ENCODE measurements at places on chromosomes 5 and 9.

- no peak for DNase-seq
Measured at GRCh38 chr9:21023861-21024260, 7.6 kb downstream of the HACD4 start.

DNA sequence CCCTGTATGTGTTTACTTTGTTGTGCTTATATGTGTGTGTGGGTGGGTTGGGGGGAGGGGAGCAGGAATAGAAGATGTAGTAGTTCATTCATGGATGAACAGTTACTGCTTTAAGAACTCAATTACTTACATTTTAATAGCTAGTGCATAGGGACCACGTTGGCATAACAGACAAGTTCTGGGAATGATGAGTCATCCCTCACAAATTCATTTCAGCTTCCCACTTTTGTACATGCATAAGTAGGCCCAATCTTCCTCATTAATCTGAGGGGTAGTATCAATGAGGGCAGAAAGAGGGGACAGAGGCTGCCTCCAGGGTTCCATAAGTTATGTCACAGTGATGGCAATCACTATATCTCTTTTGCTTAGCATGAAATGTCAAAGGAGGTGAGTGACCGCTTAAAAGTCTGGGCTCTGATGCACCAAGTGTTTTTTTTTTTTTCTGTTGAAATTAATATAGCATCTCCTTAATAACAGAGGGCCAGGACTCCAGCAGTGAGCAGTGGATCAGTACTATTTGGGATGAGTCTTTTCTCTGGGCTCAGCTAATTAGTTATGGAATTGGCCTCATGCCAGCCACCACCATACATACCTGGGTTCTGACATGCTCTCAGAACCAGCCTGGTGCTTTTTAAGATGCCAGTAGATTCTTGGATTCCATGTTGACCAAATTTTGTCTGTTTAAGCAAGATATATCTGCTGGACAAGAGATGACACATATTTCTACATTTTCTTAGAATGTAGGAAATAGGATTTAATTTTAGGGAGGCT is 37.1 kb downstream of the PRDM6 start:
- no peak for DNase-seq

GRCh38 chr5:149732324-149733128 is 2.4 kb downstream of the PPARGC1B start:
- DNase-seq: no peak

DNA sequence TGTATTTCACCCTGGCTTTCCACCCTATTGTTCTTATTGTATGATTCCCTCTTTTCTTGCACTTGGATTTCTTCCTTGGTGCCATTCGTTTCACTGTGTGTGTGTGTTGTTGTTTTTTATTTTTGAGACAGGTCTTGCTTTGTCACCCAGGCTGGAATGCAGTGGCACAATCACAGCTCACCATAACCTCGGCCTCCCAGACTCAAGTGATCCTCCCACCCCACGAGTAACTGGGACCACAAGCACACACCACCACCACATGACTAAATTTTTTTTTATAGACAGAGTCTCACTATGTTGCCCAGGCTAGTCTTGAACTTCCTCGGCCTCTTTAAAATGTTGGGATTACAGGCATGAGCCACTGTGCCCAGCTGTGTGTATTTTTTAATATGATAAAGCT is 72.0 kb downstream of the MLLT3 start:
- no peak for DNase-seq

DNA sequence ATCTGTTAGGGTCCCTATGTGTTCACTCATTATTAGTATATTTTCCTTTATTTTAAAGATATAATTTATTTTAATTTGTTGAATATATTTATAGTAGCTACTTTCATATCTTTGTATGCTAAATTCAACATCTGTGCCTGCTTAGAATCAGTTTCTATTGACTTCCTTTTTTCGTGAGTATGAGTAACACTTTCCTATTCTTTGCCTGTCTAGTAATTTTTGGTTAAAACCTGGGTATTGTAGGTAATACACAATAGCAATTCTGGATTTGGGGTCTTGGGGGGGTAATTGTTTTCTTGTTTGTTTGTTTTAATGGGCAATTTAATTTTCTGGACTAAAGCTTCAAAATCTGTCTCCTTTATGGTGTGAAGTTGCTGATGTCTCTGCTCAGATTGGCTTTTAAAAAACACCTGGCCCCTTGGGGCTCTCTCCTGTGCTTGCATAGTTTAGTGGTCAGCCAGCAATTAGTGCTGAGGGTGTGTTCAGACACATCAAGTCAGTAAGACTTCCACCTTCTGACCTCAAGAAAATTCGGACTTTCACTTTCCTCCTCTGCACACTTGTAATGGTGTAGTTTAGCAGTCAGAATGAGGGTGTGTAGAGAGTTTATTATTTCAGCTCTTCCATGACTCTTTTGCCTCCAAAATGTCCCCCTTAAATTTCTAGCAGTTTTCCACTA is 124.4 kb upstream of the MAP1B start:
- no peak for DNase-seq

- no peak for DNase-seq
Measured at GRCh38 chr5:150946351-150946905, 41.6 kb upstream of the ZNF300 start.

- DNase-seq: peak; percentile 24
Measured at GRCh38 chr5:76084496-76085242, 1.5 kb downstream of the SV2C start.

DNA sequence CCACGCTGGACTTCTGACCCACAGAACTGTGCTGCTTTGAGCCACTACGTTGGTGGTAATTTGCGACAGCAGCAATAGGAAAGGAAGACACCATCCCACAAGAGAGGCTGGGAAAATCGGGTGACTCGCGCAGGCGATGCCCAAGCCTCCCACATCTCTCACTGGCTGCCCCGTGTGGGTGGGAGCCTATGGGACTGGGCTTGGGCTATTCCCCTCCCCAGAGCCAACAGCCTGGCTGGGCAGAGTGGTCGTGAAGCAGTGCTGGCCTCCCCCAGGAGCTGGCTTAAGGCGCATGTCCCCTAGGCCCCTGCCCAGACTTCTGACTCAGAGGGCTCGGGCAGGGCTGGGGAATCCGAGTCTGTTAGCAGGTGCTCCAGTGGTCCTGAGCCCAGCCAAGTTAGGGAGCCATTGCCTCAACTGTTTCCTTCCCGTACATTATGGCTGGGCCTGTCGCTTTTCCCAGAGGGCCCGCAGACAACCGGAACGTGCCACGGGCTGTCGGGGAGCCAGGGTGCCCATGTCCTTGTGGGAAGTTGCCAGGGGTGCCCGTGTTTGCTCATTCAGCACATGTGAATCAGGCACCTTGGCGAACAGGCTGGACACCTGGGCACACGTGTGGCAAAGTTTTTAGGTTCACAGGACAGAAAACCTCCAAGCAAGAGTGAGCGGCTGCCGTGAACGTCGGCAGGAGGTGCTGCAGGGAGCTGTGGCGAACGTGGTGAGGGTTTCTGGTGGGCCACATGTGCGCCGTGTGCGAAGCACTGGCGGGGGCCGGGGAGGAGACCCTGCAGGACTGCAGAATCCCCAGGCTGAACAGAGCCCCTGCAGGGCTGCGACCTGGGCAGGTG is 7.0 kb upstream of the RASGEF1C start:
- no peak for DNase-seq

GRCh38 chr9:85971731-85972130 is 30.8 kb downstream of the NAA35 start:
- DNase-seq: no peak

- no peak for DNase-seq
Measured at GRCh38 chr5:65163698-65164097, 318.0 kb downstream of the ADAMTS6 start.

DNA sequence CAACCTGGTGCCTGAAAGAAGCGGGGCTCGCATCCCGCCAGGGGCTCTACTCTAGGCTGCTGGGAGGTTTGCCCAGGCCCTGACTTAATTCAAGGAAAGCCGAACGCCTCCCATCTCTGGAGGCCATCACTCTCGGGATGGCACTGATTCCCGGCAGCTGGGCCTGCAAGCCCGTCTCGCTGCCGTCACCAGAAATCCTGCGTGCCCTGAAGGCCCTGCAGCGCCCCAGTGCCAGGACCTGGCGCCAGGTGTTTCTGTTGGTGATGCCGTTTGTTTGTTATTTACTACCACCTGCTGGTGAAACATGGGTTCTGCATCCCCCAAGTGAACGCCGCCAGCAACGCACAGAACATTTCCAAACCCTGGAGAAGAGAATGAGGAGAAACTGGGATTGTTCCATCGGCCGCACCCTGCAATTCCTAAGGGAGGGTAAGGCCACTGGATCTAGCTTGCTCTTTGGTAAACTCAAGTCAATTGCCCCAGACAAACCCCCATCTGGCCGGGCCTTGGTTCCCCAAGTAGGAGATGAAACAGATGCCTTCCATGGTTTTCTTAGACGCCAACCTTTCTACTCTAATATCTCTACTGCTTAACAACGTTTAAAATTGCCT is 77.9 kb downstream of the AK8 start:
- peak; percentile 86 for DNase-seq

GRCh38 chr9:130088051-130088450 is 34.3 kb downstream of the GPR107 start:
- DNase-seq: no peak

DNA sequence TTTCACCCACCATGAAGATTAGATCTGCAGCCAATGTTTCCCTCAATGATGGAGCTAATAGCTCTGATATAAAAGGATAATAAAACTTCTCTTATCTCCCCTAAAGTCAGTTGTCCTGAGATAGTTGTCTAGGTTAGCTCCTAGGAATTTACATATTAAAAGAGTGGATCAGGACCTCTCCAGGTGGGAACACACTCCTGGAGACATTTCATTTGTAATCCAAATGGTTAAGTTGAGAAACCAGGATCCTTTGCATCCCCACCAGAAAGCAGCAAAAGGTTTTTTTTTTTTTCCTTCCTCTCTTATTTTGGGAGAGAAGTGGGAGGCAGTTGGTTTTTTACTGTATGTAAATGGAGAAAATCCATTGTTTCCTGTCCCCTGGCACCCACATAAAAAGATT is 182.5 kb upstream of the FBXL17 start:
- DNase-seq: no peak

DNA sequence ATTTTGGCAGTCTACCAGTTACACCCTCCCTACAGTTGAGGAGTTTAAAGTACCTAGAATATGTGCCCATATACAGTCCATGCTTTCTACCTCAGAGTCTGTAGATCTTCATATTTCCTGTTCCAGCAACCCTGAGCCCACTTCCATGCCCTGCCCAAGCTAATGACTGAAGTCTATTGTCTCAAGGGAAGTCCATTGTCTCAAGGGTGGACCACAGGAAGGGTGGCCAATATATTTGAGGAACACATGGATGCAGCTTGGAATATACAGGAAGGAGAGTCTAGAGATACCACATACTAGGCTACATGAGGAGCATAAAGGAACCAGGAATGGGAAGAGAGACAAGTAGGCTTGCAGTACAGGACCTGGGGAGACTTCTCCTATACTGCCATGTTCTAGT is 274.4 kb downstream of the FER start:
- no peak for DNase-seq

GRCh38 chr5:73312146-73312871 is 136.3 kb downstream of the FOXD1 start:
- DNase-seq: no peak

DNA sequence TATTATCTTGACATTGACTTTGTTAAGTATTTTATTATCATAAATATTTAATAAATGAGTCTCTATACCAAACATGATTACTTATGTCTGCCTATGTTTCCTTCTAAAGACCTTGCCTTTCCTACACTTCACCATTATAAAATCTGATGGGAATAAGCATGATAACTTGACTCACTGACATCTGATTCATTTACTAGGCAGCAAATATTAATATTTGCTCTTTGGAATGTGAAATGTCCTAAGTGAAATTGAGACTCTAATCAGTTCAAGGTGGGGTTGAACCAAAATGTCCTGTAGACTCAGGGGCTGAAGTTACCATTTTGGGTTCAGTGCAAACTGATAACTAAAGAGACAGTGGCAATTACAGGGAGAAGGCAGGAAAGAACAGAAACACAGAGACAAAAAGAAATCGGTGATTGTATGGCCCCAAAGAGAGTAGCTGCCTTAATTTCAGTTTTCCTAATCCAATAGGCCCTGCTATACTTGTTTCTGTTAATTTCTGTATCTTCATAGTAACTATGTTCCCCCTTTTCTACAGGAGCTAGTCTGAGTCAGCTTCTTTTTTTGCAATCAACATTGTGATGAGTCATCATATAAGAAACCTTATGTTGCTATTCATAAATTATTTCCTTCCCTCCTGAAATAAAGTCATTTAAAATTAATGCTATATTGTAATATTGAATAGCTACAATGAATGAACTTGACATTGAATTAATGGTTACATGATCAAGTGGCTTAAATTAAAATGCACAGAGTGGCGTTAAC is 296.8 kb downstream of the PDE4D start:
- DNase-seq: no peak

DNA sequence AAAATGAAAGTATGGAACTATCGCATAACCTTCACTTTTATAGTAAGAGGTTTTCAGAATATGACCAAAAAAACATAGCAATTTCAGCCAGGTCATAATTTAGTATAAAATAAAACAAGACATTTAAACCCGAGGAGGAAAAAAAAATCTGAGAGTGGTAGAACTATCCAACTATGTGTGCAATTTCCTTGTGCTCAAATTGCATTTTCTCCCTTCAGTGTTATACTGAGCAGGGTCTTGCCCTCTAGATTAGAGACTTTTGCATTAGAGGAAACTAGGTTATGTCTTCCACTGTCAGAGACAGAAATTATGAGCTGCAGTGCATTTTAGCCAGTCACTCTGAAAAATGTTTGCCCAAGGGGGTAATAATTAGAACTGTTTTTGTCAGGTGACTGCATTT is 330.6 kb downstream of the NR2F1-AS1 start:
- DNase-seq: no peak

DNA sequence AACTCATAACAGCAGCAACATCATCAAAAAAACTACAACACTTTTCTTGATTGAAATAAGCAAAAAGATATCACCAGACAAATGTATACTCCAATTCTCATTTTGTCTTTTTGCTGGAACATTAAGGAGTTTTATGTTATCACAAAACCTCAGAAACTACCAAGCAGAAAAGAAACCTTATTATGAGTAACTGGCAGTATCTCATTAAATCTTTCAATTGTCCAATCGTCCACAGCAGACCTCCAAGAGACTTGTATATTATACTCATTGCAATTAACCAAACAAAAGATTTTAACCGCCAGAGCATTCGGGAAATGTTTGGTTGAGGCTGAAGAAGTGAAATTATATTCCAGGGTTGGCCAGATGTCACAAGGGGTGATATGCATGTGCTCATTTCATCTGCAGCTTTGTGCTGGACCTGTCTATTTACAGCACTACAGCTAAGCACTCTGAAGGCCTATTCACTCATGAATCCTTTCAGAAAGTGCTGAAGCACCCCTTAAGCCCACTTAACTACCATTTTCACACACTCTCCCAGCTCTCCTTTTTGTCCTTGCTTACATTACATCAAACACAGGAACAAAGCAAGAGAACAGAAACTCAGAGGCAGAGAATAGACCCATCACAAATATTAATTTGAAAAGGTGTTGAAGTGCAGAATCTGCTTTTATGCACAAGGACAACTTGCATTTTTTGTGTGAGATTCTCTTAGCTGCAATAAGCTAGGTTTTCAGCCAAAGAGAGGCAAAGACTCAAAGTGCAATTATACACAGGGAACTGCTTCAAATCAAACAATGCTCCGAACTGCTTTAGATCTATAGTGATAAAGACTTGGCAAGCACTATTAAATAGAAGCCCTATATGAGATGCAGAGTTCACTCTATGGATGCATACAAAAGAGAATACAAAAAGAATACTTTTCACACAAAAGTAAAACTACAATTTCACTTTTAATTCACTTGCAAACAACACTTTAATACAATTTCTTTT is 150.4 kb upstream of the POU5F2 start:
- peak; percentile 93 for DNase-seq

Data from NCI-H345 (cell line).